ENCODE measurements at places on chromosomes 5 and 9.
A peak's percentile ranks its signal among the peaks of the same experiment; 100 is the strongest.

DNA sequence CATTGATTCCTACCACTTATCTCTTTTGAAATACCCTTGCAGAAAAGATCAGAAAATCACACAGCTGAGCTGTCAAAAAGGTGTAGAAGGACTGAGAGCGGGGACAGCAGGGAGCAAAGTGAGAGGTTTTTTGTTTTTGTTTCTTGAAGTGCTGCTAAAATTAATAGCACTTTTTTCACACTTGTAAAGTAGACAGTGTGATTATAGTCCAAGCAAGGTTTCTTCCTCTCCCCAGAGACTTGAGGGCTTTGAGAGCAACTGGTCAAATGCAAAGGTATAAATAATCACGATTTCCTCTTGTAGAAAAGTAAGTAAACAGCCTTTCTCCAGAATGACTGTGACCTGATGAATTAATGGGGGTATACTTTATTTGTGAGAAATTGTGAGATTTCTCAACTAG lies 326.9 kb downstream of the ZNF608 start:
- DNase-seq = no peak

DNA sequence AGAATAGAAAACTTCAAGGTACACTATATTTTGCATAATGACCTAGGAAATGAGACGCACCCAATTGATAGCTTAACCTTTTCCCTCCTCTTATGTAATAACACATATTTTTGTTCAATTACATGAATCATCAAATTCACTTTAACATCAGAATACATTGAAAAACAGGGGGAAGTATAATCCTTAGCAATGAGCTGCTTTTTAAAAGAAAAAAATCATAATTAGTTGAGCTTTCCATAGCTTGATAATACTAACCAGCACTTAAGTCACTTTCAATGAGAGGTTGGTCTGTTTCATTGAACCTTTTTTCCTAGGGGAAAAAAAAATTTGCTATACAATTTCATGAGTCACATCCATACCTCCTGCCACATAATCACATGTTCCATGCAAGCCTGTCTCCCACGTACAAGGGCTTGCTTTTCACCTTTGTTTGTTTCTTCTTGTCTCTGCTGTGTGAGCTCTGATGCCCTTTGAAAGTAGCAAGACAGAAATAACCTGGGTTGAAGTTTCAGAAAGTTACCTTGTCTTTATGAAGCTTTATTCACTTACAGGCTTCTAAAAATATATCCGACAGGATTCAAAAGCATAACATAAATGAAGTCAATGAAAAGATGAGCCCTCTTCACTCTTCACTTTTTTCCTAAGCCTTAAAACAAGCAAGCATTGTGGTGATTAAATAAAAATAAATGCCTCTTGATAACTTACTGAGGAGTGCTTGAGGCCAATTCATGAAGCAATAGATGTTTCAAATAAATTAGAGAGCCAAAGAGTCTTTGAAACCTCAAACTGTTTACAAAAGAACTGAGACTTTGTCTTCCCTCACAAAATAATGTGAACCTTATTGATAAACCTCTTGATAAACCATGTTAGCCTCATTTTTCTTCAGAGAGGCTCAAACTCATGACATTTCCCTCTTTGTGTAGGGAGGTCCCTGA lies 108.5 kb downstream of the FEM1C start:
- DNase-seq = no peak

GRCh38 chr5:57626703-57627102 lies 144.1 kb upstream of the ACTBL2 start:
- no peak for DNase-seq

DNA sequence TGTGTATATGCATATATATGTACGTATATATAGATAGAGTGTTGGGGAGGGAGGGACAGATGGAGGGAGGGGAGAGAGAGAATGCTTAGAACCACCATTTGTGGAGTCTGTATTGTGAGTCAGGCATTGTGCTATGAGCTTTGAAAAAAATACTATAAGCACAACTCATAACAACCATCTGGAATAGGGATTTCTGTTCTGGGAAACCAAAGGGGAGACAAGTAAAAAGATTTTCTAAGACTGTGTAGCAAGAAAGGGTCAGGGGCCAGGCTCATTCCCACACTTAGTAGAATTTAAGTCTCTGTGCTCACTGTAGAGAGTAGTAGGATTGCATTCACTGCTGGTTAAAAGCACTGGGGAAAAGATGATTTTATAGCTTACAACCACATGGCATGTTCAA lies 202.3 kb upstream of the SGCD start:
- no peak for DNase-seq

GRCh38 chr5:92505925-92506324 lies 1075.1 kb downstream of the NR2F1-AS1 start:
- no peak for DNase-seq

- no peak for DNase-seq
Measured at GRCh38 chr9:79962150-79962549, 390.4 kb downstream of the TLE4 start.

- no peak for DNase-seq
Measured at GRCh38 chr9:121302341-121302740, 34.4 kb downstream of the GSN start.

GRCh38 chr9:15401266-15401665 lies 21.4 kb upstream of the SNAPC3 start:
- no peak for DNase-seq

DNA sequence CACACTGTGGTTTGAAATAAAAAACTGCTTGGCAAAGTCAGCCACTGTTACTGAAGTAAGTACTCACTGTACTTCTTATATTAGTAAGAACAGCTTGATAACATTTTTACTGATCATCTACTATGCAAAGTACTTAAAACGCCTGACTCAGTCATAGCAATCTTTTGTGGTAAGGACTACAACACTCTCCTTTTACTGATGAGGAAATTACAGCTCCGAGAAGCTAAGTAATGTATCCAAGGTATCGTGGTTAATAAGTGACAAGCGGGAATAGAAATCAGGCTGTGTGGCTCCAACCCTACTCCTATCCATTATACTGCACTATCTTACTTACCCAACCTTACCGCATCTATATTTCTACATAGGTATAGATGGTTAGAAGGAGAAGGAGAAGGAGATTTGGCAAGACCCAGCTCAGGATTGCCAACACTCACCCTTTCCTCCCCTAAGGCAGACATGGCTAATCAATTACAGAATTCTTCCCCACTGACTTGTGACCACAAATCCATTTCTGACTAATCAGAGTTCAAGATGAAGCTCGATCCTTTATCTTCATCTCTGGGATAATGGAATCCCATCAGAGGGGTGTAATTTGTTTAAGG lies 281.4 kb downstream of the SPOCK1 start:
- DNase-seq = no peak

DNA sequence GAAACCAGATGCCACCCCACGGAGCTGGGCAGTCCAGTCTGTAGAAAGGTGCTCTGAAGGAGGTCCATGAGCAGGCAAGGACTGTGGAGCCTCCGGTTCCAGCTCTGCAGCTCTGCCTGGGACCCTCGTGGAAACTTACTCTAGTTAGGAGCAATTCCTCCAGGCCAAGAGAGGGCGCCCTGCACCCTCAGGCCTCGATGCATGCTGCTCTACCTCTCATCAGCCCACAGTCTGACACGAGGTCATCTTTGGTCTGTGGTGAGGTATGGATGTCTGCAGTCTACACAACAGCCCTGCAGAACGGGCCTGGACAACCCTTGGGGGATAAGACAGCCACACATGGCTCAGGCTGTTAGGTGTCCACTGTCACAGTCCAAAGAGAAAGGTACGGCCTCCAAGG lies 50.6 kb upstream of the UBTD2 start:
- no peak for DNase-seq

DNA sequence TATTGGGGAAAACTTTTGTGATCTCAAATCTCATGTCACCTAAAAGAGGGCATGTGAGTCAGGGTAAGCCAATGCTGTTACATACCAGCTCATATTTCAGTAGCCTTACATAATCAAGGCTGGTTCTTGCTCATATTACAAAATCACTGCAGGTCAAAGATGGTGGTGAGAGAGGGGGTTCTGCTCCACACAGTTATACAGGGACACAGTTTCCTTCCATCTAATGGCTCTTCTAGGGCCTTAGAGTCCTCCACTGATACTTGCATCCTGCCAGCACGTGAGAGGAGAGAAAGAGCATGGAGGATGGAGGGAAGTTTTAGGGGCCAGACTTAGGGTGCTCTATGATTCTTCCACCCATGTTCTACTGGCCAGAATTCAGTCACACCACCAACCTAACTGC lies 130.0 kb downstream of the LIFR start:
- no peak for DNase-seq

- no peak for DNase-seq
Measured at GRCh38 chr5:168752416-168753190, 173.4 kb upstream of the PANK3 start.

DNA sequence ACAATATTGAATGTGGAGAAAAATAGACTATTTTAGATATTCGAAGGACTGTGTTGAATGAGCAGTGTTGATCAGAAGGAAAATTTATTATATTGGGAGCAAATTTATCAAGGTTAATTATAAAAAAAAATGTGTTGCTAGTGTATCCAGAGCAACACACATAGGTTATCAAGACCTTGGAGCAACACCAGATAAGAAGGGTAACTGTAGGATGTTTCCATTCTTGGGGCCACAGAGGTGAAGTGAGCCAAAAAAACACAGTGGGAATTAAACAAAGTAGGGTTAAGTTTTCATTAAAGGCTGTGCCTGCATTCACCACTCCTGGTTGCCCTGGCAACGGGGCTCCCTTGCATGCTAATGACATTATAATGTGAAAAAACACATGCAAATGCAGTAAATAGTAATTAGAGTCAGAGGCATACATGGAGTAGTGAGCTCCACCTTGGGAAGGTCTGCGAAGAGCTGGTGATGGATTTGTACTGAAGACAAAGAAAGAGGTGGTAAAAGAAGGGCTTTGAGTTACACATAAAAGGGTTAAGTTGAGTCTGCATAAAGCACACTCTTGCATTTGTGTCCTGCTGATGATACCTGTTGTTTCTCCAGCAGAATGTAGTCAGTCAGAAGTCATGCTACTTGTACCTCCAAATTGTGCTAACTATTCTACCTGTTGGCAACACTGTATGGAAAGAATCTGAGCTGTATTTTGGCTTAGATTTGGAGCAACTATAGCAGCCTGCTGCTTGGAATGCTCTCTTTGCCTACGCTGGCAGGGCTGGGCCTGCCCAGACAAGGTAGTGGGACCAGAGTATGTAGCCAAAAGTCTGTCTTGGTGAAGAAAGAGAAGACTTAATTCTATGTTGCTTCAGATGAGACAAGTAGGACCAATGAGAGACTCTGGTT lies 59.6 kb downstream of the ATG10 start:
- DNase-seq = no peak

DNA sequence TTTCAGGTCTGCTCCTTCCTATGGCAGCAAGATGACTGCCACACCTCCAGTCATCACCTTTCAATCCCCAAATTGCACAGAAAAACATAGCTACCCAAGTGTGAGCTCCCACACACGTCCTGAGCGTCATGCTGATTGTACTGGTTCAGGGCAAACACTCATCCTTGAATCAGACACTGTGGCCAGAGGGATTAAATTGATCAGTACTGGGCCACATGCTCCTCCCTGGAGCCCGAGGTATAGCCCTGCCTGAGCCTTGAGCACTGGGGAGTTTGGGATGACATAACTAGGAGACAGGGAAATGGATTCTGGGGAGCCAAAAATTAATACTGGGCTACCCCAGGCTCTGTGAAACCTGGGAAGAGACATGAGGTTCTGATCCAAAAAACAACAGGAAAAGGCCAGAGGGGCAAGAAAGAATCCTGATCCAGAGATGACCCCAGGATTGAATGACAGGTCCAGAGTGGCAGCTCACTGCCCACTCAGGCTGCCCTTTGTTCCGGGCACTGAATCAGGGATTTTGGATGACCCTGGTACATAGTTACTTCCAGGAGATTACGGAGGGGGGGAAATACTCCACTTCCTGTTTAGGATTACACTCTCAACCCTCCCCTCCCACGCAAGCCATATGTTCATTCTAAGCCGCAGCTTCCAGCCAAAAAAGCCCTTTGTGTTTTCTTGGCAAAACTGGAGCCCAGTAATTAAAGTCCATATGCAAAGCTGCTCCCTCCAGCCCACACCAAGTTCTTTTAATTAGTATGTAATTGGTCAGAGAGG lies 141.6 kb upstream of the SPRY4 start:
- no peak for DNase-seq

- DNase-seq = peak; percentile 48
Measured at GRCh38 chr9:15306068-15306756, 804 bp downstream of the TTC39B start.

- no peak for DNase-seq
Measured at GRCh38 chr9:13929013-13929412, 384.9 kb downstream of the NFIB start.

GRCh38 chr9:14303521-14303920 lies 10.4 kb downstream of the NFIB start:
- DNase-seq = no peak

DNA sequence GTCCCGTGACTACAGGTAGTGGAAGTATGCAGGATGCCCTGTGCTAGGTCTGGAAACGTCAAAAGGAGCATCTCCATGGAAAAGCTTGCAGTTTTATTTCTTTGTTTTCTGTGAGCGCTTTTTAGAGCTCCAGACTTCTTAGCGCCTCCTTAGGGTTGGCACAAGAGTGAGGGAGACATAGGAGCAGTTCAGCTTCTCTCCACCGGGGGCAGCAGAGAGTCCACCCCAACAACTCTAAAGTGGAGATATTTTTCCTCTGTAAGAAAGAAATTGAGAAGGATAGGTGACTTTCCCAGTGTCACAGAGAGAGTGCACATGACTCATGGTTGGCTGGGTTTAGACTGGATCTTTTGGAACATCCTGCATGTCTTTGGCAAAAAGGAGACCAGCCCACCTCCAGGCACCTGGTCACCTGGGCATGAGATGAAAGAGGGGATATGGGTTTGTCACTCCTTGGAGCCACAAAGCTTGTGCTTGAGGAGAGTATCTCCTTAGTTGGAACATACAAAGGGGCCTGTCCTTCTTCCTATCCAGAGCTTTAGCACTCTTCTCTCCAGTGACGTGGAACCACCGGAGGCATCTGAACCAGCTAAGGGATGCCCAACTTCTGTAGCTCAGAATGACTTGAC lies 637.7 kb downstream of the SEMA5A start:
- DNase-seq = no peak

GRCh38 chr5:10277773-10278630 lies 27.9 kb downstream of the CCT5 start:
- no peak for DNase-seq

- DNase-seq = no peak
Measured at GRCh38 chr5:147887026-147887627, 8.6 kb downstream of the SCGB3A2 start.

- no peak for DNase-seq
Measured at GRCh38 chr5:146890066-146890465, 11.5 kb upstream of the PPP2R2B start.

DNA sequence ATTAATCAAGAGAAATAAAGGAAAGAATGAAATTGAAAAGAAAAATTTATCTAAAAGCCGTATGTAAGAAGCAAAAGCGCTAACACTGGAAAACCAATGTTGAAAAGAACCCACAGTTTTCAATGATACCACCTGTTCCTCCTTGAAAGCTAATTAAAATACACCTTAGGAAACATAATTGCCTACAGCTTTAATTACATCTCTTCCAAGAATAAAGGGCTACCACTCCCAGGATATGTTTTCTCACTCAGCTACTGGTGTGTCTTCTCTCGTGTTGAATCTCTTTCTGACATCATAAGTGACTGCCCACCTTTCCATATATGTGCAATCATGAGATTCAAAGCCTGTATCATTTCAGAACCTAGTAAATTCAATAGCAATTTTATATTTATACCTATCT lies 880.6 kb upstream of the DMAC1 start:
- DNase-seq = no peak

GRCh38 chr5:180084638-180085561 lies 13.3 kb upstream of the RNF130 start:
- no peak for DNase-seq

- no peak for DNase-seq
Measured at GRCh38 chr9:93483497-93483896, 30.1 kb upstream of the FAM120AOS start.

- DNase-seq = no peak
Measured at GRCh38 chr9:95127249-95128176, 190.0 kb downstream of the FANCC start.
